ENCODE measurements at places on chromosomes 2 and 18. TPM values are rescaled to one million over a fixed set of nuclear protein-coding genes. Genes with fewer than 3 reads are reported as not detected.

- DNase-seq, result no peak
Measured at GRCh38 chr2:101012054-101012705, 10.1 kb downstream of the RPL31 start.

The SERPINB11 gene
- not detected for total RNA-seq

GRCh38 chr2:224796695-224797305 lies 80.6 kb upstream of the CCDC195 start:
- DNase-seq, result no peak

- DNase-seq, result no peak
Measured at GRCh38 chr2:54691445-54692135, 31.9 kb upstream of the EML6 start.

GRCh38 chr18:58552057-58552461 lies 76.8 kb downstream of the ALPK2 start:
- DNase-seq, result no peak

The CD207 gene
- total RNA-seq, result 5.3 TPM

DNA sequence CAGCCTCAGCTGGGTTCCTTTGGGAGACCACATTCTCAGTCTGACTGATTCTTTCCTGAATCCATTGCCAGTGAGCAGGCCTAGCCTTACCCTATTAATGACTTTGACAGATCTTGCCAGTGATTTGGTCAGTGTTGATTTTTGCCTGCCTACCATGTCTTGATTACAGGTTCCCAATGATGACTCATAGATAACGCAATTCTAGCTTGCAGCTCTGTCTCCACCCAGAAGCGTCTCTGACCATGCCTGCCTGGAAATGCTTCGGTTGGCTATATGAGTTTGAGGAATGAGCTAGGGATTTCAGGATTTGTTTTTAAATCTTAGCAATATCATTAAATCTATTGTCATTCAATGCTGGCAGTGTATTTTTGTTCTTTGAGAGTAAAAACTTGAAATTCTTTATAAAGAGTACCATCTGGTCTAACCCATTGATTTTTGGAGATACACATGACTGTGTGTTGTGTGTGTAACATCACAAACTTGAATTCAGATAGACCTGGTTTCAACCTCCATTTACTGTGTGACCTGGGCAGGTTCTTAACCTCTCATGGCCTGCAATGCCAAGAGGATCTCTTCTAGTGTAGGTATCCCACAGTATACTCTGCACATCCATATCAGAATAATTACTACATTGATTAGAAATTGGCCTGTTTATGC lies 57.0 kb downstream of the CCDC150 start:
- no peak for DNase-seq
